ENCODE measurements at places on chromosomes 3 and 15. TPM values are rescaled to one million over a fixed set of nuclear protein-coding genes. Genes with fewer than 3 reads are reported as not detected.

The RETNLB gene
- not detected for total RNA-seq

The CCDC12 gene
- 27.9 TPM for total RNA-seq

The CELF6 gene
- 0.92 TPM for total RNA-seq

The SYNPR gene
- total RNA-seq = not detected

The SLC28A2 gene
- under 0.01 TPM for total RNA-seq

The KY gene
- total RNA-seq = 0.08 TPM

The C2CD4A gene
- under 0.01 TPM for total RNA-seq

The CHRD gene
- total RNA-seq = 66.4 TPM

The SERPINI2 gene
- not detected for total RNA-seq

The ITIH3 gene
- 507 TPM for total RNA-seq

The TRPM1 gene
- not detected for total RNA-seq

The LMAN1L gene
- not detected for total RNA-seq

The ZNF80 gene
- not detected for total RNA-seq

The PP2D1 gene
- total RNA-seq = not detected

The MAP1A gene
- total RNA-seq = 0.89 TPM

The LEKR1 gene
- 0.67 TPM for total RNA-seq

The NAALADL2 gene
- total RNA-seq = 4.6 TPM

The PLA2G4E gene
- total RNA-seq = not detected

The EFCC1 gene
- 1.0 TPM for total RNA-seq

The CTXN2 gene
- total RNA-seq = not detected

The GOLGA6D gene
- 0.08 TPM for total RNA-seq

The RAMAC gene
- 12.9 TPM for total RNA-seq

The B2M gene
- 1,388 TPM for total RNA-seq

The HCLS1 gene
- 17.2 TPM for total RNA-seq

The PPARG gene
- total RNA-seq = 7.6 TPM

The MUC4 gene
- not detected for total RNA-seq

The MAP2K5 gene
- 3.8 TPM for total RNA-seq

The SMCO1 gene
- 0.05 TPM for total RNA-seq

The KNL1 gene
- total RNA-seq = 3.5 TPM

The CADM2 gene
- 0.37 TPM for total RNA-seq

The RTP1 gene
- not detected for total RNA-seq

The CFAP91 gene
- 0.23 TPM for total RNA-seq

The ACSBG1 gene
- total RNA-seq = under 0.01 TPM

The KIF23 gene
- total RNA-seq = 32.8 TPM

The NEDD4 gene
- total RNA-seq = 15.5 TPM

The ALG3 gene
- 64.5 TPM for total RNA-seq

The VWA5B2 gene
- total RNA-seq = 0.14 TPM

The IL17RB gene
- total RNA-seq = 11.8 TPM

The HRG gene
- 41.8 TPM for total RNA-seq

The TMEM108 gene
- not detected for total RNA-seq

The SNAPC5 gene
- 21.4 TPM for total RNA-seq

The DNAH12 gene
- total RNA-seq = 0.05 TPM

The MAGEF1 gene
- total RNA-seq = 13.9 TPM

The AMOTL2 gene
- total RNA-seq = 16.7 TPM

The PFKFB4 gene
- 5.3 TPM for total RNA-seq

The EPB42 gene
- not detected for total RNA-seq

The MESP2 gene
- not detected for total RNA-seq

The CAMK2N2 gene
- total RNA-seq = not detected

The HIGD1A gene
- total RNA-seq = 117 TPM

The C15orf62 gene
- total RNA-seq = 0.92 TPM

Measured in liver (tissue), 10 donors.